ENCODE measurements at places on chromosomes 13 and 19.

DNA sequence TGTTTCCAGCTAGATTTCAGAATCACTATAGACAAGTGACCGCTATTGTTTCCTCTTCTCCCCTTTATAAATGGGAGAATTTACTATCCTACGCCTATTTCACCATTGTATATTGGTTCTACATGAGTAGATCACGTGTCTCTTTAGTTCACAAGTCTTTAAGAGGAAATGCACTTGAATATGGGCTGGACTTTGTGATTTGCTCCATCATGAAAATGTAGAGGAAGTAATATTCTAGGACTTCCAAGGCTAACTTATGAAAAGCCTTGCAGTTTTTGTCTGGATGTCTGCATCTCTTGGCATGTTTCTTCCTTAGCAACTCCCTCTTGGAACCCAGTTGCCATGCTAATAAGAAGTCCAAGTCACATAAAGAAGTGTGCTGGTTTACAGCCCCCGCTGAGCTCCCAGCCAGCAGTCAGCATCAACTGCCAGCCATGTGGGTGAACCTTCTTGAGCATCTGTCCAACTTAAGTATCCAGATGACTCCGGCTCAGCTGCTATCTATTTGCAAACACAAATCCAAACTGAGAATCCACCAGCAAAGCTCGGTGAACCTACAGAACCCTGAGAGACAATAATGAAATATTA is 4.8 kb upstream of the FBXL3 start:
- DNase-seq: no peak

- DNase-seq: no peak
Measured at GRCh38 chr13:45280751-45281634, 60.0 kb downstream of the TPT1 start.

GRCh38 chr19:45484273-45484945 is 12.4 kb downstream of the RTN2 start:
- DNase-seq: no peak

- DNase-seq: no peak
Measured at GRCh38 chr13:46184277-46184699, 2.3 kb upstream of the LCP1 start.

DNA sequence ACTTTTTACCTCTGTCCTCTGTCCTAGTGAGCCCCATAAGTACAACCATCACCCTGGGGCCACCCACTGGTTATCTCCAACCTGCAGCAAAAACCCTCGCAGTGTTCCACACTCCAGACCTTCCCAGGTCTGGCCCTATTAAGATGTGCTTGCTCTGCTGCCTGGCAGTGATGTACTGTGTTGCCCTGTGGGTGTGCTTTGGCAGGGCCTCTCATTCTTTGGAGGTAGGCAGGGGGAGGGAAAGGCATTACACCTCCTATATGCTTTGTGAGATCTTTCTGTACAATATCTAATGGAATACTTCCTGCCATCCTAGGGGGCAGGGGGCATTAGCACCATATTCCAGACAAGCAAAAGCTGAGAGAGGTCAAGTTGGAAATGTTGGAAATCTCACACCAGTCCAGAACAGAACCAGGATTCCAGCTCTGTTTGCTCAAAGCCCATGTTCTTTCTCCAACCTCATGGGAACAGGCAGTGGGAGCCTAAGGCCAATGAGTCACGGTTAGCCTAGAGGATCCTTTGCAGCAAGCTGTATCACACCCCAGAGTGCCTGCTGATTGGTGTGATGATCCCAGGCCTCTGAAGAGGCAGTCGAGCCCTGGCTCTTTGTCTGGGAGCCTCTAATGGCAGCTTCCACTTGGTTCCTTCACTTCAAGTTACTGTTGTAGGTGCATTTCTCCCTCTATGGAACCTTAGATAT is 59.7 kb upstream of the UBL3 start:
- no peak for DNase-seq

DNA sequence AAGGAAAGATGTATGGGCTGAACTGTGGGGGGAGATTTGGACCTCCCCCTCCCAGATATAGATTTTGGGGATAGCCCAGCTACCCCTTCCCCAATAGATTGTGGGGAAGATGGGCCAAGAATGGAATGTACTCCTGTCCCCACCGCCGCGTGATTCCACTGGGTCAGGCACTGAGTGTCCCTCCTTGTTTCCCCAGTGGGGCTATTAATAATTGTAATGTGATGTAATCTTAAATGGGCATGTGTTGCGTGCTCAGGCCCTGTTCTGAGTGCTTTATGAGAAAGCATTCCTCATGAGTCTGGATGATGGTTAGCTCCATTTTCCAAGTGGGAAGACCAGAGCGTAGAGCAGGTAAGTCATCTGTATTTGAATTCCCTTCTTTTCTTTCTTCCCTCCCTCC is 1.4 kb downstream of the PSMD8 start:
- no peak for DNase-seq

DNA sequence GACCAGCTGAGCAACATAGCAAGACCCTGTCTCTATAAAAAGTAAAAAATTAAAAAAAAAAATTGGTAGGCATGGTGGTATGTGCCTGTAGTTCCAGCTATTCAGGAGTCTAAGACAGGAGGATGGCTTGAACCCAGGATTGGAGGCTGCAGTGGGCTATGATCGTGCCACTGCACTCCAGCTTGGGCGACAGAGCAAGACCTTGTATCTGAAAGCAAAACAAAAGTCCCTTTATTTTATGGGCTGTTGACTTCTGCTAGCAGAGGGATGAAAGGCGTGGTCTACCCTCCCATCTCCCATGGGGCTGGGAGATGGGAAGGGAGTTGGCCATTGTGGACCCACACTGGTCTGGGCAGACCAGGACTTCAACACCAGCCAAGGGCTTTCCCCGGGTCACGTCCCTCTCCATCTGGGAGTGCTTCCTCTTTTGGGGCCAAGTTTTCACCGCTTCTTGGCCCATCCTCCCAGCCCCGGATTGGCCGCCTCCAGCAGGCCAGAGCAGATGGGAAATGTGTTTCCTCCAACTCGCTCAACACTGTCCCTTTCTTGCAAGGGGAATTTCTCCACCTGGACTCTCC is 2.2 kb upstream of the TNFSF9 start:
- DNase-seq: no peak

- DNase-seq: no peak
Measured at GRCh38 chr13:112722433-112723263, 32.8 kb downstream of the ATP11A start.

DNA sequence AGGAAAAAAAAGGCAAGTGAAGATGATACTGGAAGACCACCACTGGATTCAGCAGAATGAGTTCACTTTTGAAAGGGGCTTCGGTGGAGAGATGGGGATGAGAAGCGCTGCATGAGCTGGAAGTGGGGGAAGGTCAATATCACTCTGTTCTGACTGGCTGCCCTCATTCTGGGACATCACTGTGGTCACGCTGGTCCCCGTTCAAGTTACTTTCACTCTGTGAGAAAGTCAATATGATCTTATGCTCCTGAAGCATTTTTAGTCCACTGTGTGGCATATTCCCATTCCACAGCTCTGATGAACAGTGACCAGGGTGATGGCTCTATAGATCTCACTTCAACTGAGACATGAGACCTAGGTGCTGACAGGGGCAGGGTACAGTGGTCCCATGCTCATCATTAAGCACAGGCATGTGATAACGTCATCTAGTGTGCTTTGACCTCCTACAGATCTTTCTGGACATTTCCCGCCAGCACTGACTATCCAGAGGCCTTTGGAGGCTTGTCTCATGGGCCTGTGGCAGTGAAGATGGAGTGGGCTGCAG is 40.2 kb upstream of the GPR183 start:
- DNase-seq: no peak
